Thyroid gland (tissue), 4 donors: ENCODE measurements at places on chromosomes 4 and X.
A peak's percentile ranks its signal among the peaks of the same experiment; 100 is the strongest.

GRCh38 chr4:139889264-139889663, 223.6 kb downstream of the MGST2 start:
- no peak overlapping the region for H3K27ac ChIP-seq
- no peaks in the 10 kb centered on the region for H3K27me3 ChIP-seq
- no peaks in the 10 kb centered on the region for H3K36me3 ChIP-seq

- no peaks in the 10 kb centered on the region for H3K36me3 ChIP-seq
- DNase-seq = peak; percentile 67
- no peak overlapping the region for H3K4me3 ChIP-seq
- H3K27me3 ChIP-seq = no peaks in the 10 kb centered on the region
Observed at GRCh38 chr4:142473218-142473959, 372.7 kb downstream of the INPP4B start.

GRCh38 chr4:99803566-99804101, 13.0 kb upstream of the DAPP1 start:
- peaks cover 5% of the 10 kb centered on the region for H3K4me1 ChIP-seq
- no peaks in the 10 kb centered on the region for H3K27me3 ChIP-seq
- no peak for DNase-seq
- H3K36me3 ChIP-seq = no peaks in the 10 kb centered on the region
- H3K4me3 ChIP-seq = no peak overlapping the region

- H3K27ac ChIP-seq = no peak overlapping the region
- no peak overlapping the region for H3K4me3 ChIP-seq
- no peak for DNase-seq
Observed at GRCh38 chrX:32868524-32868895, 342.8 kb downstream of the DMD start.

DNA sequence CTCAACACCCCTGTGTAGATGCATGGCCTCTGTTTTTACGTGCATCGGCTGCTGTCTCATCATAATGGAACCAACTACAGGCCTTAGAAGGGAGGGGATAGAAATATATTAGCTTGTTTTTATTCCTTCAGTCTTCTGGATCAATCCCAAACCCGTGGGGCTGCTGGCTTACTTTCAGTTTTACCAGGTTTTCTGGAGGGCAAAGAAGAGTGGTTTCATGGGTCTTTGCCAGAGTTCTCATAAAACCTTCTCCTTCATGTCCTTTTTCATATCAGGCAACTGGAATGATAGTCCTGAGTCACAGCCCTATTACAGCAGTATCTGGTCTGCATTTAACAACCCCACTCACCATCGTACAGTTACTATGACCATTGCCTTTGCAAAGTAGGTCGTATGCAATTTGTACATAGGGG, 34.6 kb downstream of the PPP2R2C start:
- no peak overlapping the region for H3K27ac ChIP-seq
- no peaks in the 10 kb centered on the region for H3K36me3 ChIP-seq
- H3K4me1 ChIP-seq = no peaks in the 10 kb centered on the region
